ENCODE measurements at places on chromosomes 11 and 22. TPM values are rescaled to one million over a fixed set of nuclear protein-coding genes. Genes with fewer than 3 reads are reported as not detected.

MOV10L1 gene
- not detected for total RNA-seq

OR8A1 gene
- not detected for total RNA-seq

ASRGL1 gene
- 1.3 TPM for total RNA-seq

CHRM1 gene
- not detected for total RNA-seq

OR52N4 gene
- 0.23 TPM for total RNA-seq

SESN3 gene
- total RNA-seq: 8.4 TPM

LGR4 gene
- total RNA-seq: 0.21 TPM

GRCh38 chr22:23220485-23221350, 40.4 kb downstream of the BCR start:
- DNase-seq: peak; percentile 62

- DNase-seq: no peak
These were observed 7.0 kb upstream of the GAB2 start for GRCh38 chr11:78424334-78425270.

- no peak for DNase-seq
These were observed 9.0 kb upstream of the KCNQ1OT1 start for GRCh38 chr11:2708757-2709281.

DNA sequence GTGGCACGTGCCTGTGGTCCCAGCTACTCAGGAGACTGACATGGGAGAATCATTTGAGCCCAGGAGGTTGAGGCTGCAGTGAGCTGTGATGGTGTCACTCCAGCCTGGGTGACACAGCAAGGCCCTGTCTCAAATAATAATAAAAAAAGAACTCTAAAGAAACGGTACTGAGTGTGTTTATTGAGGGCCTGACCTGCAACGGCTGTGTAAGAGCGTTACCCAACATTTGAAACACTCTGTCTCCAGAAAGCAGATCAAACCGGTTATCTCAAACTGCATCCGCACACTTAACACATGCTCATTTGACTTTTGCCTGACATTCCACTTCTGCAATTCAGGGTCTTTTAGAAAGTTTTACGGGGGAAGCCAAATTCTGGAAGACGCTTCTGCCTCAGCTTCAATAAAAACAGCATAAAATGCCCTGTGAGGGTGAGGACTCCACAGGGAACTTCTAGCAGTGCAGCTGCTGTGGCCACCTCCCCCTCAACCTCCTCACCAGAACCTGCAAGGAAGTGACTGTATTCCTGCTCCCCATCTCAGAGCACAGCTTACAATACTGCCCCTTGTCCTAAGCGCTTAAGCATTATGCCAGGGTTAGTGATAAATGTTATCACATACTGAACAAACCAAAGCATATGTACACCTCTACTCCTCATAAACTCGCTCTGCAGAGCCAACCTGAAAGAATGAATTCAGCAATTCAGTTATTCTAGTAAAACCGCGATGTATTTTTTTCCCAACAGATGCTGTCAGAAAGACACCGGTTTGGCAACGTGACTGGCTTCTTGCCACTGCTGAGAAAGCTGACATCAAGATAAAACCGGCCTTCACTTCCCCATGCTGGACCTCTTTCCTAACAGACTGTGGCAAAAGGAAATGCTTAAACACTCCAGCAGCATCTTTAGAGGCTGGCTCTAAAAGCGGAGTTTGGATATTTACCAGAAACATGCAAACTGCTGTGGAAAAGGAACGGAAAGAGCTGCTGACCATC, 52.2 kb downstream of the PRDM10 start:
- DNase-seq: no peak

DNA sequence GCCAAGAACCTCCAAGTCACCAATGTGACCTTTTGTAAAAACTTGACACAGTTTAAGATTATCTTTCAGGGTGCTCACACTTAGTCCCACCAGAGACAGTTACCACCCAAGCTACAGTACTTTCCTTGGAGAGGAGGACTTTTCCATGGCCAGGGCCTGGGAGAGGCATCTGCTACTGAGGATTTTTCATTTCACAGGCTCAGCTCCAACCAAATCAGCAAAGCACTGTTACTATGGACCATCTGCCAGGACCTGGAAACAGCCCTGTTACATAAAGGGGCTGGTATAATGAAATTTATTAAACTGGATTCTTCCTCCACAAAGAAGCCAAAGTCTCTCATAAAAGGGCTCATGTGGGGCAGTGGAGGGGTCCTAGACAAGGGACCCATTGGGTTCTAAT, 38.6 kb downstream of the SERGEF start:
- no peak for DNase-seq

DNA sequence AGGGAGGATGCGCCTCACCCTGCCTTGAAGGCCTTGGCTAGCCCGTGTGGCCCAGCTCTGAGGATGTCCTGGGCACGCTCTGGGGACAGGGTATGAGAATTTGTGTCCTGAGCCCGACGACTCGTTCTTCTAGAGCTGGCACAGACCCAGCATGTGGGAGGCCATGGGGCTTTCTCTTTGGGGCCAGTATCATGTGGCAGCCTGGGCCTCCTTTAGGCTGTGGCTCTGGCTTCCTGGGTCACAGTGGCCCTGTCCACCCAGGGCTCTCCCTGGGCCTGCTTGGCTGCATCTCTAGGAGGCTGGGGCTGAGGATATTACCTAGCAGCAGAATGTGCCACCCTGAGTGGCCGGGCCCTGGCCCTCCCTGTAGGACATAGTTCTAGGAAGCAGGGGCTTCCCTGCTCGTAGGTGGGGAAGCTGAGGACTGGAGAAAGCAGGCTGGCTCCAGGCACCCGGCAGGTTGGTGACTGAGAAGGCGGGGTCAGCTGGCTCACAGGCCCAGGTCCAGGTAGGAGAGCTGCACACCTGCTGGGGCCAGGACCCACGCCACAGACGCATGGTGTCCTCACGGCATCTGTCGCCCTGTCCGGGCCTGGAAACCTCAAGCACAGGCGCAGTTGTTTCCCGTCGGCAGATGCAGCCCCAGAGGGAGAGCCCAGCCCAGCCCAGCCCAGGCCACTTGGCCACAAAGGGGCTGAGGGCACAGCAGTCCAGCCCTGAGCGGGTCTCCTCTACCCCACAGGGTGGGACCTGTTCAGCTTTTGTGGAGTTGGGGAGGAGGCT, 6.8 kb downstream of the CCDC188 start:
- DNase-seq: no peak

- DNase-seq: no peak
These were observed 157.9 kb downstream of the FEZ1 start for GRCh38 chr11:125337836-125338834.

DNA sequence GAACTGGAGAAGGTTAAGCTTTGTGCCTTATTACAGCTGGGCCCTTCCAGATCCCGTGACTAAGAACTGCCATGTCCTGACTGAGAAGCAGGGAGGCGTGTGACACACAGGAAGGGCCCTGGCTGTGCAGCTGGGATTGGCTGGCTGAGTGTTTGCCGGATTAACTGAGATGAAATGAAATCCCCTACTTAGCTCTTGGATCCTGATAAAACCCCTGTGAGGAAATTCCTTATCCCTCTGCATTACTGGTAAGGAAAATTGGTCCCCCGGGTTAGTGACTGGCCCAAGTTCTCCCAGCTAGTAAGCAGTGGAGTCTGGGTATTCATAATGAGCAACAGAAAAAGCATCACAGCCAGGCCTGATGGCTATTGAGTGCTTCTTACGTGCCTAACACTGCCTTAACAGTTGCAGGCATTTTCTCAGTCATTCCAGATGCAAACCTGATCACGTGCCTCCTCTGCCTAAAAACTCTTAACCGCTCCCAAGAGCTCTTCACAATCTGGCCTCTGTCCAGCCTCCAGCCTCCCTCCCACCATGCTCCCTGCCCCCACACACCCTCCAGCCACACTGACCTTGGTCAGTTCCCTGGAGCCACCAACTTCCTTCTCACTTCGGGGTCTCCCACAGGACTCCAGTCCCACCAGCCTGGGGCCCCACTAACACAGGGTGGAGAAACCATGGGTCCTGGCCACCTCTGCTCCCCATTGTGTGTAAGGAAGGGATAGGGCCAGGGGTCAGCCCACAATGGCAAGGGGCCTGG, 37.8 kb downstream of the ARRB1 start:
- DNase-seq: no peak

DNA sequence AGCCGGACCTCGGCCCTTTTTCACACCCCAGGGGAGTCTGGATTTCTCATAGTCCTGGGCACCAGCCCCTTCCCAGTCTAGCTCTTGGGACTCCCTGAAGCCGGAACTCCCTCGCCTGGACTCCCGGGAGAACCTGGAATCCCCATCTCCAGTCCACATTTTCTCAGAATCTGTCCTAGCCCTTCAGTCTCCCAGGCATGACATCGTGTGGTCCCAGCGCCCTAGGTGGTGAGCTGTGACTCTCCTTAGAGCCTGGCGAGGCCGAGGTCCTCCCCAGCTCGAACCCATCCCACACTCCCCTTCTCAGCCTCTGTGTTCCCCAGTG, 673 bp upstream of the DUSP18 start:
- no peak for DNase-seq

DNA sequence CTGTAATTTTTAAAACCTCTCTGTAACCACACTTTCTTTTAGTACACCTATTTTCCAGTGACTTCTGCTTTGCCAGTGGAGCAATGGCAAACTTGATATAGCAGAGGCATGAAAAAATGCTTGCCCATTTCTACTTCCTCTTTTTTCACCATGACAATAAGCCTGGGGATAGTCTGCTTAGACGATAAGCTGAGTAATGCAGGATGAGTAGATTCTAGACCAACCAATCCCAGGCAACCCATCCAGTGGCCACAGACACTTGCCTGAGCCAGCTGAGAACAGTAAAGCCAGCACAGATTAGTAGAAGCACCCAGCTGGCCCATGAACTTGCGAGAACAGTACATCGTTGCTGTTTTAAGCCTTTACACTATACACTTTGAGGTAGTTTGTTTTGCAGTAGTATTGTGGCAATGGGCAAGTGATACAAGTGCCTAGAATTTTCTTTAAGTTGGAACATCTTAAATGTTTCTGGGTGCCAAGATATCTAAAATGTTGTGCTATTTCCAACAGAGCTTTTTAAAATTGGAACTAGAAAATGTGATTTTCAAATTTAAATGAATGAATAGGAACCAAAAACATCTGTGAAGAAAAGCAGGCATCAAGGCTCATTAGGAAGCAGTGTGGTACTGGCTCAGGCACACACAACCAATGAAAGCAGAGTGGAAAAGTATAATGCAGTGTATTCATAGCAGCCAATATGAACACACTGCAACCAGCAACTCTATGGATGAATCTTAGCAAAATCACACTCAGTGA, 37.7 kb downstream of the DDI1 start:
- no peak for DNase-seq

DNA sequence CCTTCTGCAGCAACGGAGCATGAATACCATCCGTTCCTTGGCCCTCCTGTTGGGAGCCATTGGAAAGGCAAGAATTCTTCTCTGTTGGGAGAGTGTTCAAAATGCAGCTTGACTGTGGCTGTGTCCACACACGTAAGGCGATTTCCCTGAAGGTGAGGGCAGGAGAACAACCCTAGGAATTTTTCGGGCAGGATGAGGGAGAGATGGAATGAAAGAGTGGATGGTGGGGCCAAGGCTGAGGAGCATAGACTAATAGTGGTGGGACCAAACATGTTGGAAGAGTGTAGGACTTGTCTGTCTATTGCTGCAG, 924.9 kb downstream of the TBC1D22A start:
- DNase-seq: no peak

- DNase-seq: no peak
These were observed 2.0 kb upstream of the NLRX1 start for GRCh38 chr11:119166368-119167076.

DNA sequence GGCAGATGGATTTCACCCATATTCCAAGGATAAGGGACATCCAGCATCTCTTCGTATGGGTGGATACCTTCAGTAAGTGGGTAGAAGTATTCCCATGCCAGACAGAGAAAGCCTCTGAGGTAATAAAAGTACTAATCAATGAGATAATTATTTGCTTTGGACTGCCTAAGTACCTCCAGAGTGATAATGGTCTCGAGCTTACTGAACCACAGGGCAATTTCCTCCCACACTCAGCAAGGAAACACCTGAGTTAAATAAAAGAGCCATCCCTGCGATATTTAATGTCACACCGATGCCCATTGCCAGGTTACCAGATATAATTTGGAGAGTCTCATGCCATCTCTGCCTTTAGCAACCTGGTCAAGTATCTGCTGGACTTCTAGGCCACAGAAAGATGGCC, 70.6 kb upstream of the MPEG1 start:
- DNase-seq: no peak

DNA sequence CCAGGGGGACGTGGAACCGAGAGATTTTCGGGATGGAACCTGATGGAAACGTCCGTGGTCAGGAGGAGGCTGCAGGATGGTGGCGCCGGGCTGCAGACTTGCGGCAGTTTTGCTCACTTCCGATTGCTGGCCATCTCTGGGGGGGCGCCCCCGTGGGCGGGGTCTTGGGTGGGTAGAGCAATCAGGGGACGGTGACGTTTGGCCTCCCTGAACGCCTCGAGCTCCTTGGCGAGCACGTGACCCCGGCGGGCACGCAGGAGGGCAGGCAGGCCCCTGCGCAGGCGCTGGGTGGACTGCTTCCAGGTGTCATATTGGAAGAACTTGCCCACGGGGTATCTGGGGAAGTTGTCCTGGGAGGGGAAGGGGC, 6.3 kb downstream of the IGF2 start:
- DNase-seq: no peak

- DNase-seq: no peak
These were observed 56.7 kb upstream of the RCN1 start for GRCh38 chr11:32034149-32034548.

- no peak for DNase-seq
These were observed 15.8 kb upstream of the CHADL start for GRCh38 chr22:41256254-41257253.

DNA sequence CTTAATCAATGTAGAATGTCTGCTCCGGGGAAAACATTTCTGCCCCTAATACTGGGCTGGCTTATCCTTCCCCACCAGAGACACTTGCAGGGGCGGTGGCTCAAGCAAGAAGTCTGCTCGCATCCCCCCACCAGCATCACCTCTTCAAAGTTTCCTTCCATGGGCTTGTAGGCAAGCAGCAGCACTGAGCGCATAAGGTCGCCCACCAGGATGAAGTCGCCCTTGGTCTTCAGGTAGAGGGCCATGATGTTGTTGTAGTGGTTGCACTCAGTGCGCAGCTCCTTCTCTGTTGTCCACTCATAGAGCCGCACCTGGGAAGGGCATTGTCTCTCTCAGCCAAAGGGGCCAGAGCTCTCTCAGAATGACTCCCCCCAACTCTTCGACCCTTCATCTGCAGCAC, 8.6 kb upstream of the VWCE start:
- DNase-seq: no peak

DNA sequence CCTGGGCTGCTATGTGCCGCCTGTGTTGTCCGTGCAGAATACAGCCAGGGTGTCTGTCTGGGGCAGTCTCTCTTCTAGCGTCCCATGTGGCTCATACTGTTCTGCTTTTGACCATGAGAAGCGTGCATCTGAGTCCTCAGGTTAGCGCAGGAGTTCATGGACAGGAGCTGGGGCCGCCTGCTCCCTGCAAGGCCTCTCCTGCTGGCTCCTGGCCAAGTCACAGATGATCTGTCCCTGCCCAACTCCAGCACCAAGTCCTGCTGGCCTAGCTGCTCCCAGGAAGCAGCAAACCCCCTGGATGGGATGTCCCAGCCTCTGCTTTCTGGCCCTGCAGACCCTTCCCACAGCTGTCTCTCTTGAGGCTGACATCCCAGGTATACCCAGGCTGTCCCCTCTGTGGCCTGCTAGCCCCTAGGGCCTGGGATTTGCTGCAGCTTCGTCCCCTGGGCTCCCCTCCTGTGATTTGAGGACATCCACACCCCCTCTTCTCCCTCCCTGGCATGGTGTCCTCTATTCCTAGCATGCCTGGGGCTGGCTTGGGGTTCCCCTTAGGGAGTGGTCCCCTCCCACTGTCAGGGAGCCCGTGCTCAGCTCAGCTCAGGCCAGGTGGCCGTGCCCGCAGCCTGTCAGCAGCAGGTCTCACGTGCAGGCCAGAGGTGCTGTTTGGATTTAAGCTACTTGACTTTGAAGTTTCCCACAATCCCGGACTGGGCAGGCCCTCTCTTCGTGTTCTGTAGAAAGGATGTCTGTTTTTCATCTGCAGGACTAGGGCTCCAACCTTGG, 17.8 kb downstream of the PRR5 start:
- no peak for DNase-seq
